ENCODE measurements at places on chromosomes 2 and 18.

GRCh38 chr2:72220170-72220569 lies 72.5 kb upstream of the CYP26B1 start:
- no peak for DNase-seq

DNA sequence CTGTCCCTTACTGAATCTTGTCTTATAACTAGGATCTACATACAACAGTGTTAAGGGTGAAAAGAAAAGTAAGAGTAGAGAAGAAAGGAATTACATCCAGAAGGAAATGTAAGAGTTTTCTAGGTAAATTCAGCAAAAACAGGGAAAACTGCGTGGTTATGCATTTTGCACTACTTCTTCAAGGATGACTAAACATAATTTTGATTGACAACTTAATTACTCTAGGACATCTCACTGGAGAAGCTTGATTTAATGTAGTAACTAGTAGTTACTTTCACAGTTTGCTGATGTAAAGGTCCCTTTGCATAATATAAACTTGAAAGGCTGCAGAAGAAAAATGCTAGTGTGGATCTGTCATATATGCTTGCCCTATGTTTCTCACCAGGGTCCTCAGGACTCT lies 213.4 kb upstream of the CYP26B1 start:
- DNase-seq, result no peak

- peak; percentile 38 for DNase-seq
These were observed 23.7 kb downstream of the CRACDL start for GRCh38 chr2:98912221-98912851.

- no peak for DNase-seq
These were observed 28.7 kb upstream of the MFSD6 start for GRCh38 chr2:190379249-190379964.

All from SJSA1 (cell line).